Activated naive CD8-positive, alpha-beta T cell treated with anti-CD3 and anti-CD28 coated beads for 36 hours (primary cell): ENCODE measurements at places on chromosomes 7 and 10. TPM values are rescaled to one million over a fixed set of nuclear protein-coding genes. Genes with fewer than 3 reads are reported as not detected.

DNA sequence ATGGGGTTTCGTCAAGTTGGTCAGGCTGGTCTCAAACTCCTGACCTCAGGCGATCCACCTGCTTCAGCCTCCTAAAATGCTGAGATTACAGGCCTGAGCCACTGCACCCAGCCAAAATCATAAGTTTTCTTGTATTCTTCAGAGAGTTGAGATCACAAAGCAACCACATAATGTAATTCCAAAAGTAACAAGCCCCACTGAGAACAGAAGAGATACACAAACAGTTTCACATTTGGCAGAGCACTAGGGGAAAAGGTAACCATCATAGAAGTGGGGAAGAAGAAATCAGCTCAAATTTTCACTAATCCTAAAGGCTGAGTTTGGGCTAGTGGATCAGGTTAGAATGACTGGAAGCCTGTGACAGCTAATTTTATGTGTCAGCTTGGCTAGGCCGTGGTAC lies 5.4 kb upstream of the CEP41 start:
- peaks cover 13% of the 10 kb centered on the region for H3K4me1 ChIP-seq
- peaks cover 5% of the 10 kb centered on the region for H3K36me3 ChIP-seq
- H3K4me3 ChIP-seq: no peak overlapping the region
- peak overlapping the region; percentile 11 for H3K27ac ChIP-seq
- DNase-seq: no peak
- no peaks in the 10 kb centered on the region for H3K27me3 ChIP-seq

DNA sequence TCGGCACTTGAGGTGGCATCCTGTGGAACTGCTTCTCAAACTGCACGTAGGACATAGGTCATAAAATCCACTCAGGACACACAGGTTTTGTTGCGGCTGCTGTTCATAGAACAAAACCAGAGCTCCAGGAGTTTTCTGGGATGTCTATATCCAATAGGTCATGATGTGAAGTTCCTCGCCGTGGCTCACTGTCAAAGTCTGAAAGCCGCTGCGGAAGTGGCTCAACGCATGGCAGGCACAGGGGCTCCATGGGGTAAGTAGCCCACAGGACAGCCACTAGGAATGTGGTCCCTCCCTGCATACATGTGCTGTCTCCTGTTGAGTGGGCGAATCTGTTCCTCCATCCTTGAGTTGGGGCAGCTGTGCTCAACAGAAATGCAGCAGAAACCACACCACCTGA lies 72.2 kb downstream of the PRKAG2 start:
- H3K27ac ChIP-seq: no peak overlapping the region
- no peak overlapping the region for H3K4me3 ChIP-seq
- no peaks in the 10 kb centered on the region for H3K27me3 ChIP-seq
- H3K36me3 ChIP-seq: no peaks in the 10 kb centered on the region
- no peaks in the 10 kb centered on the region for H3K4me1 ChIP-seq

DNA sequence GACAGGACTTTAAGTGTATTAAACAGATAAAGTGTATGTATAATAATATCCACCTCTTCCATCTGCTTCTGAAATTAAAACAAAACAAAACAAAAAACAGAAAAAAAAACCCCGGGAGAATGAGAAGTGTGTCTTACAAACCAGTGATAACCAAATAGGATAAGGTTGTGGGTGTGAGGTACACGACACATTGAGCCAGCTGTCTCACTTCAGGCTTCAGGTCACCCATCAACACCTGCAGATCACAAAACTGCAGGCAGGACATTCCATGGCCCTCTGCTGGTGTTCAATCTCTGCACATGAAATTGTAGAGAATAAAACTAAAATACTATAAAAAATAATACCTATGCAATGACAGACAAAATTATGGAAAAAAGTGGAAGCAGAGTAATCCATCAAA lies 339.9 kb downstream of the SFMBT2 start:
- no peaks in the 10 kb centered on the region for H3K36me3 ChIP-seq
- no peak overlapping the region for H3K4me3 ChIP-seq
- no peak overlapping the region for H3K27ac ChIP-seq
- H3K27me3 ChIP-seq: peaks cover 15% of the 10 kb centered on the region
- H3K4me1 ChIP-seq: no peaks in the 10 kb centered on the region

DNA sequence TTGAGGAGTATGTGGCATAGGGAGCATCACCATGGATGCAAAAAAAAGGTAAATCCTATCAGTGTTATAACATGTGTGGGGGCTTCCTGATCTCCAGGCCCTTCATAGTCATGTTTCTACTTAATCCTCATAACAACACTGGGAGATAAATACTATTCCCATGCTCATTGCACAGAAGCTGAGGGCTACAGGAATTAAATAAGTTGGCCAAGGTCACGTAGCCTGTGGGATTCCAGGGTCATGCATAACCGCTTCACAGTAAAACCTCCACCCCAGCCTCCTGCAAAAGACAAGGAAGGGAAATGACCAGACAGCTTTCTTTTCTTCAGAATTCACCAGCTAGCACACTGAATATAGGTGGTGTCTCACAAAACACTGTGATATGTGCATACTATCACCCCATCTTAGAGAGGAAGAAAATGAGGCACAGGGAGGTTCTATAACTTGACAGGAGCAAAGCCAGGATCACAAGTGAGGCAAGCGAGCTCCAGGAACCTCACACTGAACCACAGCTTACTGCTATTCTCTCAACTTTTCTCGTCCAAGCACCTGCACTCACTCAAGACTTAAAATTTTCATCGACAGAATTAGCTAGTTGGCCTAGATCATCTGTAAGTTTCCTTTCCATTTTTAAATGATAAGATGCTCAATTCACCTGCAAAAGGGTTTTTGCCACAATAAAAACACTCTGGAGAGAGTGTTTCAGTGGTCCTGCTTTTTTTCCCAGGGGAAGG lies 13.4 kb downstream of the JAZF1 start:
- peaks cover 7% of the 10 kb centered on the region for H3K36me3 ChIP-seq
- no peaks in the 10 kb centered on the region for H3K27me3 ChIP-seq
- no peak for DNase-seq

- no peak overlapping the region for H3K27ac ChIP-seq
- H3K4me1 ChIP-seq: peaks cover 6% of the 10 kb centered on the region
- peaks cover 23% of the 10 kb centered on the region for H3K27me3 ChIP-seq
- peak; percentile 14 for DNase-seq
- no peaks in the 10 kb centered on the region for H3K36me3 ChIP-seq
Measured at GRCh38 chr7:43071604-43072003, 40.8 kb upstream of the HECW1 start.

GRCh38 chr10:35460852-35461460 lies 124.6 kb downstream of the CCNY start:
- peak overlapping the region; percentile 6 for H3K27ac ChIP-seq
- DNase-seq: no peak
- H3K4me1 ChIP-seq: peaks cover 66% of the 10 kb centered on the region

DNA sequence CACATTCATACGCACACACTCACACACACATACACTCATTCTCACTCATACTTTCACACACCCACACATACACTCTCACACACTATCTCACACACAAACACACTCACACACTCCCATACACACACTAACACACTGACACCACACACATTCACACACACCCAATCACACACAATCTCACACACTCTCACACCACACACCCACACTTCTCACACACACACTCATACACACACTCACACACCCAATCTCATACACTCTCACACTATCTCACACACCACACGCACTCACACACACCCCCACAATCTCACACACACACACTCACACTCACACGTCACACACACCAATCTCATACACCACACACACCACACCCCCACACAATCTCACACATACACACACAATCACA lies 71.0 kb downstream of the GLRX3 start:
- no peak overlapping the region for H3K4me3 ChIP-seq
- no peaks in the 10 kb centered on the region for H3K36me3 ChIP-seq
- no peaks in the 10 kb centered on the region for H3K27me3 ChIP-seq
- H3K27ac ChIP-seq: no peak overlapping the region
- no peak for DNase-seq

GRCh38 chr10:118965096-118965495 lies 64.4 kb upstream of the NANOS1 start:
- no peaks in the 10 kb centered on the region for H3K27me3 ChIP-seq
- peaks cover 2% of the 10 kb centered on the region for H3K4me1 ChIP-seq
- DNase-seq: no peak

DNA sequence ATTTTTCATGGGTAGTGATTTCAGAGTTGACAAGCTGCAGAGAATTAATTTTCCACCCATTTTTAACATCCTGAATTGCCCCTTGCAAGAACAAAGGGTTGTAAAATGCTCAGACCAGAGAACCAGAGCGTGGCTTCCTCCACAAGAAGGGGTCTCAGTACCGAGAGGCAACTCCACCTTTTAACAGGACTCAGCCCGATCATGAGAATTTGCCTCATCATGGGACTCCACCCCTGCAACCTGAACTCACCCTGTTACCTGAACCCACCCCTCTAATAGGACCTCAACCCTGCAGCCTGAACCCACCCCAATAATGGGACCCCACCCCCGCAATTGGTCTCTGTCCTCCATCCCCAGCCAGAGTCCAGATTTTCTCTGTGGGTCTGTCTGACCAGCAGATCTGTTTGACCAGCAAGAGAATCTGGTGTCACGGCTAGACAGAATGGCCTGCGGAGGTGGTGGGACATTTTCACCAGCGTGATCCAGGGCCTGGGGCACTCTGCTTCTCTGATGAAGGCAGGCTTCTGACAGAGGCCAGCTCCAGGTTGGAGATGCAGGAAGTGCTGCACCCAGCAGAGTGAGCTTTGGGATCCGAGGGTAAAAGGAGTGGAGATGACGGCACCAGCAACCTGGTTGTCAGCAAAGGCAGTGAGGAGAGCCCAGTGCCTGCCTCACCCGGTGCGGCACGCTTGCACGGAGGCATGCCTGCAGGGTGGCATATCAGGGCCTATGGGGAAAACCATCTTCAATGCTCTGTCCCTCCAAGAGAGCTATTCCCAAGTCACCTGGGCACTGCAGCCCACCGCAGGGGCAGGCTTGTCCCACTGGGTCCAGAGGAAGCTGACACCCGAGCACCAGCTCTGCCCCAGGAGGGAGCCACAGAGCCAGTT lies 136.6 kb downstream of the TCERG1L start:
- no peaks in the 10 kb centered on the region for H3K4me1 ChIP-seq
- no peak for DNase-seq
- H3K4me3 ChIP-seq: no peak overlapping the region
- H3K36me3 ChIP-seq: no peaks in the 10 kb centered on the region
- H3K27ac ChIP-seq: no peak overlapping the region

DNA sequence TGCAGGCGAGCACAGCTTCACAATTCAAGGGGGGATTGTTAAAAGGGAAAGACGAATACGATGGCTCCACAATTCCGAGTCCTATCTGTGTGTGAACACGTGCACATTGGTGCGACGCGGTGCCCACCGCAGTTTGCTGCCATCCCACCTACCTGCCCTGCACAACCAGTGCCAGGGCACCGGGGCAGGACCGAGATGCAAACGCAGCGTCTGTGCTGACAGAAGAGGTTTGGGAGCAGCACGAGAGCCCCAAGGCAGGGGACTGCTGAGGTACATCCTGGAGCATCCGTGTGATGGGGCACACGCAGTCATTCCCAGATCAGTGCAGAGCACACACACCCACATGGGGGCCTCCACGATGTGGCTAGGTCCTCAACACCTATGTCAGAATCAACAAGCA lies 221.3 kb downstream of the DNAJB6 start:
- H3K4me3 ChIP-seq: no peak overlapping the region
- H3K4me1 ChIP-seq: no peaks in the 10 kb centered on the region
- DNase-seq: no peak

DNA sequence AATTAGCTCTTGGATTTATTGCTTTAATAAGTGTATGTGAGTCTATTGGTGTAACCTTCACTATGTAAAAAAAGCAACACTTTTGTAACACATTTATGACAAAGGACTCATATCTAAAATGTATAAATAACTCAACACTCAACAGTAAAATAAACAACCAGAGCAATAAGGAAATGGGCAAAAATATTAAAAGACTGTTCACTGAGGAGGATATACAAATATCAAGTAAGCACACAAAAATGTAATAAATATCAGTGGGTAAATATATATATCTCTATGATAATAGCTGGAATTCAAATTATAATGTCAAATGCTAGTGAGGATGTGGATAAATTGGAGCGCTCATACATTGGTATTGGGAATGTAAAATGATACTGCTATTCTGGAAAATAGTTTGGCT lies 53.0 kb downstream of the HDAC9 start:
- H3K4me3 ChIP-seq: no peak overlapping the region
- H3K4me1 ChIP-seq: no peaks in the 10 kb centered on the region
- H3K27me3 ChIP-seq: no peaks in the 10 kb centered on the region
- no peak for DNase-seq

TRPV5 gene
- total RNA-seq: not detected

DNA sequence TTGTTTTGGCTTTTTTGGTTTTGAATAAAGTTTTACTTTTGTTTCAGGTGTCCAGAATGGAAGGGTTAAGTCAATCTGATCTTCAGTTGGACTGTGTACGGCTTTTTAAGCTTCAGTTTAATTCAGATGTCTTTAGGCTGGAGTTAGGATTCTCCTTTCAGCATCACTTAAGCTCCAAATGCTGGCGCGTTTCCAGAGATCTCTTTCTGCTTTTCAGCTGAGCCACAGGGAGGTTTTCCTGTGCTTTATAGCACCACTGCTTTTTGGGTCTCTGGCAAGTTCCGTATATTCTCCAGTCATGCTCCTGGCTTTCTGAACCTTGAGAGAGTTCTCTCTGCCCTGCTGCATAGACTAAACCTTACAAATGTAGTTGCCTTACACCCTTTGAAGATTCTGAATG lies 60.0 kb downstream of the VTI1A start:
- no peak overlapping the region for H3K4me3 ChIP-seq
- DNase-seq: no peak
- peaks cover 16% of the 10 kb centered on the region for H3K36me3 ChIP-seq

SUGCT gene
- total RNA-seq: 2.3 TPM

FAM13C gene
- total RNA-seq: not detected

DNA sequence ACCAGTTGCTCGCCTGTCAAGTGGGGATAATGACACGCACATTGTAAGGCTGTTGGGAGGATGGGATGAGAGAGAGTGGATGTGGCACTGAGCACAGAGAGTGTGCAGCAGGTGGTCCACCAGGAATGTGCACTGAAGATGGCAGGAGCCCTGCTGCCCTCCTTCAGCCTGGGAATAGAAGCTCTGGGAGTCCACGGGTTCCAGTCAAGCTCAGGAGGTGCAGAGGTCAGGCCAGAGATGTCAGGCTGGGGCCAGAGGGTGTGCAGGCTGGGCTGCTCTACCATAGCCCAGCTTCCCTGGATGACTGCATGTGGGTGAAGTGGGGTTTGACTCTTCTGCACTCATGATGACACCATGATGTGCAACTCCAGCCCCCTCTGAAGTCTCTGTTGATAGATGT lies 58.7 kb downstream of the C10orf120 start:
- no peak overlapping the region for H3K4me3 ChIP-seq
- no peaks in the 10 kb centered on the region for H3K4me1 ChIP-seq
- H3K27me3 ChIP-seq: no peaks in the 10 kb centered on the region

DNA sequence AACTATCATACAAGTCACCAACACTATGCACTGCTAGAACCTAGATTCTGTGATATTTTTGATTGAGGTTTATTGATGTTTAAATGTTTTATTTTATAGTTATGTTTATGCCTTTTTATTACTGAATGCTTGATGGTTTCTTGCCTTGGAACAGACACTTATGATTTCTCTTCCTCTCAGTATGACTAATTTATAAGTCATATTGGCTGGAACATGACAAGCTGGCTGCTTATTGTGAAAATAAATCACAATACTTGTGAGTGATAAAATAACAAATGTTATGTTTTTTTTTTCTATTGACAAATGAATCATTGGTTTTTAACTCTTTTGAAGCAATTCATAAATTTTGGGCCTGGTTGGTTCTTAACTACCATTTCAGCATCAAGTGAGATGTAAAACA lies 142.0 kb upstream of the MALRD1 start:
- no peak for DNase-seq
- no peak overlapping the region for H3K4me3 ChIP-seq
- no peaks in the 10 kb centered on the region for H3K36me3 ChIP-seq

- no peaks in the 10 kb centered on the region for H3K36me3 ChIP-seq
- H3K4me3 ChIP-seq: no peak overlapping the region
Measured at GRCh38 chr10:17782921-17783665, 26.1 kb upstream of the MRC1 start.
